Activated T-cell treated with anti-CD3 and anti-CD28 coated beads for 48 hours (primary cell): ENCODE measurements at places on chromosomes 11 and 22.
A peak's percentile ranks its signal among the peaks of the same experiment; 100 is the strongest.

DNA sequence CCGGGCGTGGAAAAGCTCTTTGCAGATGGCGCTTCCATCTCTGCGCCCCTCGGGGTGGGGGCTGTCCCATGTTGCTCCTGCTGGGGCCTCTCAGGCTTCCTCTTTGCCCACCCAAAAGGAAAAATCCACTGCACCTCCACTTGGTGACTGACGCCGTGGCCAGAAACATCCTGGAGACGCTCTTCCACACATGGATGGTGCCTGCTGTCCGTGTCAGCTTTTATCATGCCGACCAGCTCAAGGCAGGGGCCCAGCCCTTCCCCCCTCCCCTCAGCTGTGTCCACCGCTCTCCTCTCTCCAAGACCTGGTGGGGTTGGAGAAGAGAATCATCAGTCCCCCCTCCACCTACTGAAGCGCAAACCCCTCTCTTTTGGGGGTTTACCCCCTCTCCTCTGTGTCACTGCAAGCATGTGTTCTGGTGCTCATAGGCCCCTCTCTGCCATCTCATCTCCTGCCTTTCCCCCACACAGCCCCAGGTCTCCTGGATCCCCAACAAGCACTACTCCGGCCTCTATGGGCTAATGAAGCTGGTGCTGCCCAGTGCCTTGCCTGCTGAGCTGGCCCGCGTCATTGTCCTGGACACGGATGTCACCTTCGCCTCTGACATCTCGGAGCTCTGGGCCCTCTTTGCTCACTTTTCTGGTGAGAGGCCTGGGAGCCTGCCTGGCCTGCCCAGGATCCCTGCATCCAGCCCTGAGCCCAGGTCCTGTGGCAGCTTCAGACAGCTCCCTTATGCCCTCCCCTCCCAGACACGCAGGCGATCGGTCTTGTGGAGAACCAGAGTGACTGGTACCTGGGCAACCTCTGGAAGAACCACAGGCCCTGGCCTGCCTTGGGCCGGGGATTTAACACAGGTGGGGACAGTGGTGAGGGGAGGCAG is 1.8 kb downstream of the LARGE2 start:
- DNase-seq = no peak

DNA sequence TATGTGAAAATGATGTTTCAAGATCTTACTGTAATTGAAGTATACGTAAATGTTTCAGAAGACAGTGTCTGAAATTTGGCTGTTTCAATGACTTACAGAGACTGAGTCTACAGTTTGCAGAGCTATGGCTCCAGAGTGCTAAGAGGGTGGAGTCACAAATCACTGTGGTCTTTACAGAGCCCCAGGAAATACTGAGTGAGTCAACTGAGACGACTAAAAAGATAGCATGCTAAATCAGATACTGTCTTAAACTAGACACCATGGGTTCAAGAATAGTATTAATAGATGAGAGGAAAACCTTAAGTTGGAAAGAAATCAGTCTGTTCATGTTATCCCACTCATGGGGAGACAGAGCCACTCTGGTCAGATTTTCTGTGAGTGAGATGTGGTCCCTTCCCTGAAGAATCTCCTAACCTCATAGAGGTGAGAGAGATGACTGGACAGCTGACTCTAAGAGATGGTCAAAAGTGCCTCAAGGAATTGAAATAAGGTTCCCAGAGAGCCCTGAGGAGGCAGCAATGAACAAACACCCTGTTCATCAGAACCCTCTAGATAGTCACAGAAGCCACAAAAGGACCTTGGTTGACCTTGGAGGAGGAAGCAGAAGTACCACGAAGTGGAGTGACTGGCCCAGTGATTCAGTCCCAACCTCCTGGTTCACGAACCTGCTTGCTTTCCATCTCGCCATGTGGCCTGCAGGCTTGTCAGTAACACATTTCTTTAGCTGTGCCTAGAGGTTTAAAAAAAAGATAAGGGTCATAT is 30.2 kb downstream of the C11orf91 start:
- DNase-seq = no peak

DNA sequence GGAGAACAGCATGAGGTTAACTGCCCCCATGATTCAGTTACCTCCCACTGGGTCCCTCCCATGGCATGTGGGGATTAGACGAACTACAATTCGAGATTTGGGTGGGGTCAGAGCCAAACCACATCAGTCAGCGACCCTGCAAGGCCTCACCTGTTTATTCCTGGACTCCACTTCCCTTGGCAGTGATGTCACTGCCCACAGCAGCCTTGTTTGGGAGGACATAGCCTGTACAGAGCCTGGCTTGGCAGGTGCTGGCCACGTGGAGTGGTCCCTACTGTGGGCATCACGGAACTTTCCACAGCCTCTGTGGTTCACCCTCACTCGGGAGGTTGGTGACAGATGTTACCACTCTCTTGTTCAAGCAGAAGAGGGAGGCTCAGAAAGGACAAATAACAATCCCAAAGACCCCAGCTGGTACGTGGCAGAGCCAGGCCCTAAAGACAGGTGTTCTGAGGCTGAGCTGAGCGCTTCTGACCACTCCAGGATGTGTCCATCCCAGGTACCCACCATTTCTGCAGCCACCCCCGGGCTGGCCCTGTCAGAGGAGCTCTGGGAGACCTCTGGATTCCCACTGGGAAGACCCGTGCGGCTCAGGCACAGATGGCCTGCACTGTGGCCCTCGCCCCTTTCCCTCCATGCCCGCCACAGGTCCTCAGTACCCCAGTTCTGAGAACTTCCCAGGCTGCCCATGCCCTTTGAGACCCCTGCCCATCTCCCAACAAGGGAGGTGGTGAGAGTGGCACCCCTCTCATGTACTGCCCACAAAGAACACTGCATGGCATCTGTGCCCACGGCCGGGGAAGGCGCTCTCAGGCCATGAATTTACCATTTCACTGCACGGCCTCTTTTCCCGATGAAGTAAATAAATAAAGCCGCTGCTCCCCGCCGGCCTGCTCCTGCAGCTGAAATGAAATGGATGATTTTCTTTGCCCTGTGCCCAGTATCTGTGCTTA is 605.8 kb downstream of the TBC1D22A start:
- no peak for DNase-seq

GRCh38 chr11:122717264-122717867 is 61.8 kb downstream of the UBASH3B start:
- DNase-seq = no peak

GRCh38 chr11:33987975-33988580 is 63.5 kb upstream of the CAPRIN1 start:
- peak; percentile 50 for DNase-seq

DNA sequence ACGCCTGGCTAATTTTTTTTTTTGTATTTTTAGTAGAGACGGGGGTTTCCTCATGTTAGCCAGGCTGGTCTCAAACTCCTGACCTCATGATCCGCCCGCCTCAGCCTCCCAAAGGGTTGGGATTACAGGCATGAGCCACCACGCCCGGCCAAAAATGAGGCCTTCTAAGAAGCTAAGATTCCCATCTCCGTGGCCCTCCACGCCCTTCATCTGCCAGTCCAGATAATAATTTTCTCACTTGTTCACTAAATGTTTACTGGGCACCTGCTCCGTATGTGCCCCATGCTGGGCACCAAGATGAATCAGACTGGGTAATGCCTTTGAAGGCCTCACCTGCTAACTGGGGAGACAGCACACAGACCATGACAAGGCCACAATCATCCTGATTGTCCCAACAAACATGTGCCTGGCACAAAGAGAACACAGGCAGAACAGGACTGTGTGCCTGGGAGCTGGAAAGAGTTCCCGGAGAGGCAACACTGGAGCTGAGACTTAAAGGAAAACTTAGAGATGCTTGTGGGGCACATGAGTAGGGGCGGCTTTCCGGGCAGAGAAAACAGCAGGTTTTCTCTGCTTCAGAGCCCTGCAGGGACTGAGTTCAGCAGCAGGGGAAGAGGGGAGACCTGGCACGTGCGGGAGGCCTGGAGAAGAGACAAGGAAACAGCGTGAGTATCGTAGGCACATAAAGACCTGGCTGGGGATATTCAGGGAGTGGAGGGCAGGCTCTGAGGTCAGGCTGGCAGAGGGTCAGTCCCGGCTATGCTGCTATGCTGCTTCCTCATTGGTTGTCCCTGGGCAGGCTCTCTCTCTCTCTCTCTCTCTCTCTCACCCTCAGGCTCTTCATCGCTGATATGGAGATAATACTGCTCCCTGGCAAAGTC is 2.4 kb downstream of the KIAA0930 start:
- no peak for DNase-seq

DNA sequence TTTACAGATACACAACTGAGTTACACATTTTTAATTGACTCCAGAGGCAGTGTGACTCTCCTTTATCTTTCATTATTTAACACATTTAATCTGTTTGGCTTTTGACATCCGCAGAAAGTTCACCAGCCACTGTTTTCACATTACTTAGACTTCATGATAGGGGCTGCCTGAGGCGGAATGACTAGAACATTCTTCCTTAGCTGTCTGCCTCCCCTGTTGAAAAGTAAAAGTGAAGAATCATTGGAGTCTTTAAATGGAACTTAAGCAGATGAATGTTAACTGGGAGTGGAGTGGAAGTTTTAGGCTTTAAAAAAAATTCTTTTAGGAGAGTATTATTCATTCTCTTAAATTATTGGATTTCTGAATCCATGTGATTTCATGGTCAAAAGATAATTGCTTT is 229.2 kb upstream of the MTNR1B start:
- DNase-seq = no peak

- DNase-seq = no peak
These were observed 72.0 kb downstream of the RPUSD4 start for GRCh38 chr11:126139111-126140091.

- DNase-seq = no peak
These were observed 1.6 kb downstream of the NCAM1 start for GRCh38 chr11:112962579-112963367.

GRCh38 chr11:128533472-128533871 is 53.9 kb downstream of the ETS1 start:
- DNase-seq = no peak

DNA sequence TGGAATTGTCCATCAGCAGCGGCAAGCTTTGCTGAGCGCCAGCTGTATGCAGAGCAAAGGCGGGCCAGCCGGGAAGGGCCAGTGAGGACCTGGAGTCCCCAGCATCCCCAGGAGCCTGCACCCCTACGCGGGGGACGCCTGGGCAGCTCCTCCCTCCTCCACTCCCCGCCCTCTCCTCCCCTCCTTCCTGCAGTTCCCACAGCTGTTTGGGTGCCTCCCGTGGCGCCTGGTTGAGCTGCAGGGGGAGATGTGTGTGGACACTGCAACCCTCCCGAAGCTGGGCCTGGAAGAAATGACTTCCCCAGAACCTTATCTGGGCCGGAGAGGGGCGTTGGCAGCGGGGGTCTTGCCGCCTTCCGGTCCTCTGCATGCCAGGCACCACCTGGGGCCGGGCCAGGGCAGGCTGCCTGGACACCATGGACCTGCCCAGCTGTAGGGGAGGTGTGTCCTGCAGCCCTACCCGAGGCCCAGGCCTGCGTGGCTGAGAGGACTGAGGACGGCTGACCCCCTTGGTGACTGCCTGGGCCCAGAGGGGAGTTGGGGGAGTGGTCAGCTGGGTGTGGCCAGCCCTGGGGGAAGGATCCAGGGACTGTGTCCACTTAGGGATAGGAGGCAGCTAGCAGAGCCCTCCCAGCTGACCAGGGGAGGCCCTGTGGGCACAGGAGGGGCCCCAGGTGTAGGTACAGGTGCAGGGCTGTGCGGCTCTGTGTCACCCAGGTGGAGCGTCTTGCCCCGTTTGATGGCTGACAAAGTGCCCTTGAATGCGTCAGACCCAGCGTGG is 16.8 kb upstream of the MUC6 start:
- no peak for DNase-seq

GRCh38 chr11:42870480-42870879 is 441.3 kb upstream of the API5 start:
- DNase-seq = no peak

DNA sequence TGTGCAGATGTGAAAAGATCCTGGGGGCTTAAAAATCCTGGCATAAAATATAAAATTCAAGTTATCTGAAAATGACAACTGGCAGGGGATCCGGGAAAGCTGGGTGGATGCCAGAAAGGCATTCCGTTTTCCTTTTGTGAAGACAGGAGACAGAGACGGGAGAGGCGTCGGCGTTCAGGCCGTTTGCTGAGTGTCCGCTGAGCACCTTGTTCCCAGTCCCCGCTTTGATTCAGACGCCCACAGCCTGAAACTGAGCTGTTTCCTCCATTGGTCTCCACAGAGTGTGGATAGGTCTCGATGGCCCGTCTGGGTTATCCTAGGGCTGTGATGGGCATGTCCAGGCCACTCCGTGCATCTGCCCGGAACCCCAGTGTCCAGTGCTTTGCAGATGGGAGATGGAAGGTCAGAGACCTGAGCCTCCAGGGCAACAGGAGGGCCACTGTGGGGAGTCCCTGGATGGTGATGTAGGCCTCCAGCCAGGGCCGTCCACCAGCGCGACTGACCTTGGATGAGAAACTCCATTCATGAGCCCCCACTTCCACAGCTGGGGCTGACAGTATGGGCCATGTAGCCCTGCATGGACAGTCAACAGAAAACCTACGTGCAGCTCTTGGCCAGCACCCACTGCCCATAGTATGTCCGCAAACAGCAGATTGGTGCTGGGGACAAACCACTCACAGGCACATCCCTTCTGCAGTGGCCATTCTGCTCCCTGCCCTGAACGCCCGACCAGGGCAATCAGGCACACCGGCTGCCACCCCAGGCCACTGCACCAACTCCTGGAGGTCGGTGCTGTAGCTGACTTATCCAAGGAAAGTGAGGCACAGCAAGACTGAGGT is 11.6 kb downstream of the MRGPRF start:
- DNase-seq = no peak

DNA sequence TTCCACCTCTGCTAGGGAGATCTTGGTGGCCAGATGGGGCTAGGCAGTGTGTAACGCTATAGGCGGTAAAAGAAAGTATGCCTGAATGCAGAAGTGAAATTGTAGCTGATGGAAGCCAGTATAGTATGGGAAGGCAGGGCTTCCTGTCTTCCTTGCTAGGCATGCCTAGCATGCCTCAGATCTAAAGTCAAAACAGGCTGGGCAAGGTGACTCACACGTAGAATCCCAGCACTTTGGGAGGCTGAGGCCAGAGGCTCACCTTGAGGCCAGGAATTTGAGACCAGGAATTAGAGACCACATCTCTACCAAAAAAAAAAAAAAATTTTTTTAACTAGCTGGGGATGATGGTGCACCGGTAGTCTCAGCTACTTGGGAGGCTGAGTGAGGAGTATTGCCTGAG is 281.7 kb upstream of the MTNR1B start:
- DNase-seq = no peak
